Fibroblast of the conjunctiva (primary cell): ENCODE measurements at places on chromosomes 7 and 10.

DNA sequence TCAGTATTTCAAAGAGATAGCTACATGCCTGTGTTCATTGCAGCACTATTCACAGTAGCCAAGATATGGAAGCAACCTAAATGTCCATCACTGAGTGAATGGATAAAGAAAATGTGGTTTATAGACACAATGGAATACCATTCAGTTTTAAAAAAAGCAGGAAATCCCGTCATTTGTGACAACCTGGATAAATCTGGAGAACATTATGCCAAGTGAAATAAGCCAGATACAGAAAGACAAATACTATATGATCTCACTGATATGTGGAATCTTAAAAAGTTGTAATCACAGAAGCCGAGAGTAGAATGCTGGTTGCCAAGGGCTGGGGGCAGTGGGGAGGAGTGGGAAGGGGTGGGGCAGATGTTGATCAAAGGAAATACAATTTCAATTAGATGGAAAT lies 235.8 kb upstream of the IGFBP3 start:
- DNase-seq = no peak

- DNase-seq = no peak
Measured at GRCh38 chr7:106347229-106347833, 62.5 kb upstream of the NAMPT start.

DNA sequence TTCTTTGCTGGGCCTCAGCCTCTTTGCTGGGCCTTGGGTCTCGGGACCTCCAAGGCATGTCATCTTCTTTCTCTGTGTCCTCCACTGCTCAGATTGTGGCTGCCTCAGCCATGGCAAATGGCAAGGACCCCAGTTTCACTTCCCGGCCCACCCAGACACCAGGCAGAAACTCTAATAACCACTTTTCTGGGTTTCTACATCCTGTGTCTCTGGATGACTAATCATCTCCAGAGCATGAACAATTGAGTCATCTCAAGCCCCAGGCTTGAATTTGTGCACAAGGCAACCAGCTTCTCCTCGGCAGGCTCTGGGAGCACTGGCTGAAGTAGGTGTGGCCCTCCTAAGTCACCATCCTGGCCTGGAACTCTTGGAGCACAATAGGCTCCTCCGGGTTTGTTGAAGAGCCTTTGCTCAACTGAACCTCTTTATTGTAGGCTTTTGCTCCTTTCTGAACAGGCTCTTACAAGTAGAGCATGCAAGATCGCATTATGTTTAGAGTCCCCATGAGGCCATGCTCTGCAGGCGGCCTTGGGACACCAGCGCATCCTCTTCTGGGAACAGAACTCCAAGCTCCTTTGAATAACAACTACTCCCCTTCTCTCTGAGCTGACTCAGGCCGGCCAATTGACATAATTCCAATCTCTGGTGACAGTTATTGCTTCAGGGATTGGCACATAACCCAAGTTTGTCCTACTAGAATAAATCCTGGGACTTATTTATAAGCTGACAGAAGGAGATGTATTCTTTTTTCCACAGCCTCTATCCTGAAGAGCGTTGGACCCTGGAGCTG lies 218.1 kb downstream of the WDR11 start:
- no peak for DNase-seq

- no peak for DNase-seq
Measured at GRCh38 chr10:35089611-35090161, 455 bp downstream of the CUL2 start.

- no peak for DNase-seq
Measured at GRCh38 chr10:3926675-3927525, 141.9 kb upstream of the KLF6 start.

DNA sequence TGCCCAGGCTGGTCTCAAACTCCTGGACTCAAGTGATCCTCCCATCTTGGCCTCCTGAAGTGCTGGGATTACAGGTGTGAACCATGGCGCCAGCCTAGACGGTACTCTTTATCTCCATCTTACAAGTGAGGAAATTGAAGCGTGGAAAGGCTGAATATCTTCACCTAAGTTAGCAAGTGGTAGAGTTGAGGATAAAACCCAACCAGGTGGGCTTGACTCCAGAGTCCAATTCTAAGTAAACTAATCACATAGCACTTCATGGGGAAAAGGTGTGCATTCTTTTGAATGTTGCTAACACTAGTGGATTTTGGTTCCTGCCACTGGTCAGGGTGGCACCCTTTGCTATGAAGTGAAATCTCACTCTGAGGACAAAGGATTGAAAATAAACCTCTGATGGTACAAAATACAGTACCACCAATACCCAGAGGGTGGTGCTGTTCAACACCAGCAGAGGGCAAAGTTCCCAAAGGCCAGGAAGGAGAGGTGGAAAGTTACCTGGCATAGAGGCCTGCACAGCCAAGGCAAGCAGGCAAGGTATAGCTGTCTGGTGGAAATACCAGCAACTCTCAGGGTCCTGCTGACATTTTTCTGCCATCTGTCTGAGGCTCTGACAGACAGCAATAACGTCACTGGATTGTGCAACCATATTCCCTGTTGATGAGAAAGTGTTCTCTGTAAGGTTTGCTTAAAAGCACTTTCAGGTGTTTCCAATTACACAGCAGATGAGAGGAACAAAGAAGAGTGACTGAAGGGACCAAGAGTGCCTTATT lies 17.6 kb downstream of the ZDHHC16 start:
- DNase-seq = peak; percentile 63

GRCh38 chr10:63618552-63618951 lies 97.4 kb downstream of the REEP3 start:
- DNase-seq = no peak

GRCh38 chr7:8136051-8136730 lies 125.8 kb downstream of the ICA1 start:
- DNase-seq = no peak

DNA sequence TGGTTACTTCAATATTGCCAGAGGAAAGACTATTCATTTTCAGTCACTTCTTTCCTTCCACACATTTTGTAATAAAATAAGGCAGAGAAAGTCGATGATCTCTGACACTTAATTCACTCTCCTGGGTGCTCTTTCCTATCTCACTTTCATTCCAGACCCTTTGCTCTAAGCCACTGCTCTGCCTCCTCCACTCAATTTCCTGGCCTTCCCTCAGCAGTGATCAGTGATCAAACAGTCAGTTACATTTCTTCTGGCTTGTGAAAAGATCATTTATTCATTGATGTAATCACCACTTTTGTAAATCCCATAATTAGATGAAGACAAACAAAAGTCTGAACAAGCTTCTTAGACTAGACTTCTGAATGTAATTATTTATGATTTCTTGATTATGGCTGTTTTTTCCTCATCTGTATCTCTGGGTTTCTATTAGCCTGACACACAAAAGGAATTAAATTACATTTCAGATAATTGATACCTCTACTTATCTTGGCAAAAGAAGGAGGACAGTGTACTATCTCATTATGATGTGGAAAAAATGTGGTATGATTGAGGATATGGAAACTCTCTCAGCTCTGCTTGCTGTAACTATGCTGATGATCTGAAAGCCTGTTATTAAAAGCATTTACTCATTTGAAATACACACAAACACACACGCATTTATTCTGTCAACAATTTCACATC lies 1102.3 kb downstream of the GRM8 start:
- no peak for DNase-seq

DNA sequence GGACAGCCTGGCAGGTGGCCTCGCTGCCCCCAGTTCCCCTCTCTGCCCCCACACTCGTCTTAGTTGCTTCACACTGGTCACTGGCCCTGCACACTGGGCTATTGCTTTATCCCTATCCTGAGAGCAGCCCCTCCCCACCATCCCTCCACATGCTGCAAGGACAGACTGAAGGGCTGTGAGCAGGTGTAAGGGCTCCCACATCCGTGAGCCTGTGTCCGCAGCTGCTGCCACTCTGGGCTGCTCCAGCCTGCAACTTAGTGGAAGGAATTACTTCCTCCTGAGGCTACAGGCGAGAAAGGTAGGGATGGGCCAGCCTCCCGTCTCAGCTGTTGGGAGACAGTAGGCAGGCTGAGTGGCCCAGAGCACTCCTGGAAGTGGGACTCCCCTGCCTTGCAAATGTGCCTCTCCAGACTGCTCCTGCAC lies 3.8 kb downstream of the RARRES2 start:
- DNase-seq = no peak
